ENCODE measurements at places on chromosomes 6 and 20.

- DNase-seq, result no peak
Observed at GRCh38 chr6:8939615-8940014, 504.3 kb upstream of the SLC35B3 start.

GRCh38 chr6:228881-229651 is 63.2 kb upstream of the DUSP22 start:
- DNase-seq, result no peak

GRCh38 chr20:57627339-57627738 is 7.1 kb upstream of the ZBP1 start:
- no peak for DNase-seq

DNA sequence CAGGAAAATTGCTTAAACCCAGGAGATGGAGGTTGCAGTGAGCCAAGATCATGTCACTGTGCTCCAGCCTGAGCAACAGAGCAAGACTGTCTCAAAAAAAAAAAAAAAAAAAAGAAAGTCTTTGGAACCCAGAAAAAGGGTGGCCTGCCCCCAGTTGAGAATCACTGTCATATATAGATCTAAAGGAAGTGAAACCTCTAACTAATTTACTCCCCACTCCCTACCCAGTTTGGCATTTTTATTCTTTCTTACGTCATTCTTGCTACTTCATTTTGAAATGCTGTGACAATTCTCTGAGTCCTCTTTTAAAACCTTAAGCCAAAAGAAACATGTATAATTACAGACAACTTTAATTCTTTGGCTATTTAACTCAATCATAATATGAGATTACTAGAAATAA is 254.8 kb downstream of the CDC5L start:
- no peak for DNase-seq

Measured in hypothalamus (tissue), 51 donors.